ENCODE measurements at places on chromosomes 4 and X.

DNA sequence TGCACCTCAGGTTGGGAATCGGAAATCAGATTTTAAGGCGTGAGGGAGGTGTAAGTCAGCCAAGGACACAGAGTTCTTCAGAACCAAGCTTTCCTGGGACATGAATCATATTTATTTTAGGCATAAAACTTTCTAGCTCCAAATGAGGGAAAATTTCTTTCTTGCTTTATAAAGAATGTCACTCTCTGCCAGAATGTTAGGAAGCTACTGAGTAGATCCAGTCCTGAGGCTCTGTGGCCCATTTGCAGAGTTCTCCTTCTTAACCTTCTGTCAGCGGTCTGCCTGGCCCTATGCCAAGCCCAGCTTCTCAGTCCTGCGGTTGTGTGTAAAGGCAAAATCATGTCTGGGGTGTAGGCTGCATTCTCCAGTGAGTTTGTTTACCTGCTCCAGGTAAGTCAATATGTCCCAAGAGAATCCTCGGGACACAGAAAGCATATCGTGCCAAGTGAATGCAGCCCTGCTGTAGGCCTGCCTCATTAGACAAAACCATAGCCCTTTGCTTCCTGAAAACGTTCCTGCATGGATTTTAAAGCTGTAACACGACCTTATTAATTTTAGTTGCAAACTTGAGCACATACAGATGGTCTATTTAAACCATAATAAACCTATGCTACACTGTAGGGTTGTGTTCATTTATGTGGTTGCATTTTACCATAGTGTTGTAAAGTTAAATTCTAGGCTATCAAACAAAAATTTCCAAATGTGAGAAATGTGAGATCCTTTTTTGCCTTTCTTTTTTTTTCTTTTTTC is 29.2 kb upstream of the CCNI start:
- DNase-seq: no peak

DNA sequence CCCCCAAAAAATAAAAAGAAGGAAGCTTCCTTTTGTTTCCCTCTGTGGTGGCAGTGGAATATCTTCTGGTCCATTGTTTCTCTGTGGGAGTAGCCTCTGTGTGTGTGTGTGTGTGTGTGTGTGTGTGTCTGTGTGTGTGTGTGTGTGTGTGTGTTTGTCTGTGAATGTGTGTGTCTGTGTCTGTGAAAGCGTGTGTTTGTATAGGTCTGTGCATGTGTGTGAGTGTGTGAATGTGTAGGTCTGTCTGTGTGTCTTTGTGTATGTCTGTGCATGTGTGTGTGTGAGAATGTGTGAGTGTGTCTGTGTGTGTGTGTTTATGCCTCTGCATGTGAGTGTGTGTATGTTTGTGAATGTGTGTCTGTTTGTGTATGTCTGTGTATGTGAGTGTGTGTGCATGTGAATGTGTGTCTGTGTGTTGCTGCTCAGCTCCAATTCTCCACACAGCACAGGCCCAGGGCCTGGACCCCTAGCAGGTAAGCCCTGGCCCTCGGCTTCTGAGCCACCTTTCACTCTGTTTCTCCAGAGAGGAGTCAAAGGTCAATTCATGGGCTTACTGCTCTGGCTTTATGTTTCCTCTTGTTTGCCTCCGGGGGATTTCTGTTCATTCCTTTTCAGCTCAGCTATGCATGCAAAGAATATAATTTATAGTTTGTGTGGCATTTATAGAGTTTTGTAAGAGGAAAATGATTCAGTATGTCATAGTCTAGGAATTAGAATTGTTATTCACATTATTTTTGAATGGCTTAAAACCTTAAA is 89.8 kb downstream of the UCHL1 start:
- DNase-seq: no peak

DNA sequence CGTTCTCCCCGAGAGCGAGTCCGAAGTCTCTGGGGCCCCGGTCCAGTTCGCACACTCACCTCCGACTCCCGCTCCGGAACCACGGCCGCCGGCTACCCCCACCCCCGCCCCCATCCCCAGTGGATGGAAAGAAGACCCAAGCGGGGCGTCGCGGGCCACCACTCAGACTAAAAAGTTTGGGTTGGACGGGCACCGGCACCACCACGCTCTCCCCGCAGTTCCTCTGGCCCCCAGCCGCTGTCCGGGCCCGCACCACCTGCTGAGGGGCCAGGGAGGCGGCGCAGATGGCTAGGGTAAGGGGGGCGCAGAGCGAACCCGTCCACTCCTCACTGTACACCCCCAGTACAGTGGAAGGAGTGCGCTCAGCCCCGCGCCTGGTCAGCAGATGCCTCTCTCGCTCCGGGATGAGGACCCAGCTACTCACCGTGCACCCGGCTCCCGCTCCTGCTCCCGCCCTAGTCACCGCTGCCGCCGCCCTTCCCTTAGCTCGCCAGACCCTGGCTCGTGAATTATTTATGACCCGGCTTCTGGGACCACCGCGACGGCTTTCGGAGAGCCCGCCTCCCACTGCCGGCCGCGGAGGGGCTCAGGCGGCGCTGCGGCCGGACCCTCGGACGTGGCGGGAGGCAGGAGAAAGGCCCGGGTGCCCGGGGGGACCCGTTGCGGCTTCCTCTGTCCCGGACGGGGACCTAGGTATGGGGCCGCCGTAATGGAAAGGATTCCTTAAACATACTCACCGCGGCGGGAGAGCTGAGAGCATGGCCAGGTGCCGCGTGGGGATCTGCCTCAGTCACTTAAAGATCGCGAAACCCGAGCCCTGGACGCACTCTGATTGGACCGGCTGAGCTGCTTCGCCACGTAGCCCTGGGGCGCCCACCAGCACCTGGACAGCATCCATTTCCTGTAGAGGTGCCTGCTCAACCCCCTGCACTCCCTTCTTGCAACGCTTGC is at the start of gene PROM1:
Gene PROM1, minus strand, starts transcription at position 783 of the 951 bp plus-strand sequence. CDS start 8,117 bp downstream, outside the sequence.
- DNase-seq: no peak

DNA sequence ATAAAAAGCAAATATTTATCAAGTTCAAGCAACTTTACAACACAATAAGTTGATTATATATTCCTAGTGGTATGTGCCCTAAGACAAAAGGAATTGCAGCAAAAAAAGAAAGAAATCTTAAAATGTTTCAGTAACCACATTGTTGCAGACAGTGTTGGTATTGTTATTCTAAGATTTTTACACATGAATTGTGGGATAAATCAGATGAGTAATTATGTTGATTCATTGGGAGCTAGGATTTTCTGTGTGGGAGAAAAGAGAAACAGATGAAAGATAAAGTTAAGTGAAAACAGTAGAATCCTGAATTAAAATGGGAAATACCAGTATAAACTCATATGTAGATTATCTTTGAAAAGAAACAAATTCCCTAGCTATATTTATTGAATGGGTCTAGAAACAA is 362.4 kb downstream of the PPP3CA start:
- DNase-seq: peak; percentile 63

- no peak for DNase-seq
Observed at GRCh38 chr4:98572697-98573096, 85.7 kb downstream of the TSPAN5 start.

DNA sequence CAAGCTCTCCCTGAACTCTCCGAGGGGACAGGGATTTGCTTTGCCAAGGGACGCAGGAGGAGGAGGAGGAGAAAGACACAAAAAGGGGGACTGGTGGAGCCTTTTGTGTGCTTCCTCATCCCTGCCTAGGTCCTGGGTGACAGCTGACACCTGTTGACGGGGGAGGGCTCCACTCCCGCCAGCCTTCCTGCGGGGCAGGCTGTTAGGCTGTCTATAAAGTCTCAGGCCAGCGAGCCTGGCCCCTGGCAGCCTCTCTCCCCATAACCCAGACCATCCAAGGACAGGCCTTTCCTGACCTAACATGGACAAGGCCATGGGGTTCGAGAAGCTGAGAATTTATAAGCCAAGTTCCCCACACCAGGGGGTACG is 832 bp upstream of the EVC2 start:
- no peak for DNase-seq
